ENCODE measurements at places on chromosomes 7 and 10. TPM values are rescaled to one million over a fixed set of nuclear protein-coding genes. Genes with fewer than 3 reads are reported as not detected.

Gene SPDYE11
- total RNA-seq = not detected

Gene ESYT2
- 61.1 TPM for total RNA-seq

Gene PAPOLB
- total RNA-seq = 0.27 TPM

Gene NUP42
- 40.8 TPM for total RNA-seq

Gene IFIT3
- 0.42 TPM for total RNA-seq

Gene OPN1SW
- not detected for total RNA-seq
